Aorta (tissue), 5 donors: ENCODE measurements at places on chromosomes 1 and 21.

DNA sequence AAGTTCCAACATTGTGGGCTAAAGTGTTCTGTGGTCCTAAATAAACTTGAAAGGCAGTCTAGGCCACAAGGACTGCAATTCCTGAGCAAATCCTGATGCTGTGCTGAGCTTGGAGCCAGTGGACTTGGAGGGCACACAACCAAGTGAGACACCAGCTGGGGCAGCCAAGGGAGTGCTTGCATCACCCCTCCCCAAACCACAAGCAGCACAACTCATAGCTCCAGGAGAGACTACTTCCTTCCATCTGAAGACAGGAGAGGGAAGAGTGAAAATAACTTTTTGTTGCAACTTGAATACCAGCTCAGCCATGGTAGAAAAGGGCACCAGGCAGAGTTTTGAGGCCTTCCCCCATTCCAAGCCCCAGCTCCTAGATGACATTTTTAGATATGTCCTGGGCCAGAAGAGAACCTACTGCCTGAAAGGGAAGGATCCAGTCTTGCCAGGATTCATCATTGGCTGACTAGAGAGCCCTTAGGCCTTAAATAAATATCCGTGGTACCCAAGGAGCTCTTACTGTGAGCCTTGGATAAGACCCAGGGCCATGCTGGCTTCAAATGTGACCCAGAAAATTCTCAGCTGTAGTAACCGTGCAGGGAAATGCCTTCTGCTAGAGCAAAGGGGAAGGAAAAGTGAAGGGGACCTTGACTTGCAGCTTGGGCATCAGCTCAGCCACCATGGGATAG lies 35.4 kb upstream of the LRRC8B start:
- DNase-seq, result no peak

- no peak for DNase-seq
Observed at GRCh38 chr1:159600894-159601293, 13.3 kb downstream of the APCS start.

- no peak for DNase-seq
Observed at GRCh38 chr1:32910319-32910718, 9.1 kb upstream of the TMEM54 start.

DNA sequence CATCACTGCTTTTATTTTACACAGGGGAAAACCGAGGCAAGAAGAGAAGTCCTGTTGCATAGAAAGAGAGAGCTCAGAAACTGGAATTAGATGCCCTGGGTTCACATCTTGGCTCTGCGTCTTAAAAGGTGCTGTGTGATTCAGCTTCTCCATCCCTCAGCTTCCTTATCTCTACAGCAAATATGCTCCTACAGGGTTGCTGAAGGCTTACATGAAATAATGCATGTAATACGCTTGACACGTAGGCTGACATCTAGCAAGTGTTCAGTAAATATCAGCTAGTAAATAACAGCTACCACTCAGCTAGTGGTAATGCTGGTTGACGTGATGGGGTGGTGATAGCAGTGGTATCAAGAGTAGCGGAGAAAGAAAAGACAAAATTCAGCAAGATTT lies 77.1 kb upstream of the CD55 start:
- DNase-seq, result no peak

DNA sequence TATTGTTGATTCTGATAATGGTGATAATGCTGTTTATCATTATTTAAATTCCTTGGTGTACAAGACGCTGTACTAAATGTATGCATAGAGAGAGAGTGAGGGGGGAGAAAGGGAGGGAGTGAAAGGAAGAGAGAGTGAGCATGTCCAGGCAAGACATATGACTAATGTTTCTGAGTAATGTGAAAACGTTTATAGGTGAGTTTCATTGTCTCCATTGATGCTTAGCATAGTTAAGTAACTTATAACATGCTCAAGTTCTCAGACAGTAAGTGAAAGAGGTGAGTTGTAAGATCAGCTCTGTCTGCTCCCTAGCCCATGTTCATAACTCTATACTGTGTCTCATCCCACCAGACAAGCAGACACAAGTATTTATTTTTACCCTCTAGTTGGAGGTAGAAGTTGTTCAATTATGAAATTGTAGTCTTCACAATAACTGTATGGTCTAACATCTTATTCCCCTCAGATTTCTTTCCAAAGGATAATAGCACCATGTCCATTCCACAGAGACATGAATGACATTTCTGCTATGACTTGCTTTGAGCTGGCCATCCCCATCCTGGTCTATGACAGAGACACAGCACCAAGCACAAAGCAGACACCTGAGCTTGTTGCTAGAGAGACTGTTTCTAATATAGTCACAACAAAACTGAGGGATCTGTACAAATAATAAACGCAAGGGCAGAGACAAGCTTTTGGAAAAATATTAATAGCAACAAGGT lies 285.1 kb downstream of the CACNA1E start:
- DNase-seq, result no peak

- peak; percentile 82 for DNase-seq
Observed at GRCh38 chr1:41242342-41243078, 404 bp upstream of the SCMH1 start.

DNA sequence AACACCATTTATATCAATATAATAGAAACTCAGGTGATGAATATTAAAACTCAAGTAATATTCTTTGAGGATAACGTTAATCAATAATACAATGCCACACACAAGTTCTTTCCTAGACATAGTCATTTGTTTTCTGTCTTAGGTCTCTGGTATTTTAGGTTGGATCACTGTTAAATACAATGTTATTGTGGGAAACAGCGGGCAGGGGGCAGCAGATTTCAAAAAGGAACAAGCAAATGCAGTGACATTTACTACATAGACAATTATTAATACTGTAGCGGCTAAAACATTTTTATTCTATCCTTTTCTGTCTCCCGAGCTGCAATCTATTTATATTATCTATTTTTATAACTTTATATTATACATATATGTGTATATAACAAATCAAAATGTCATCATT lies 186.4 kb upstream of the ZNHIT6 start:
- no peak for DNase-seq

DNA sequence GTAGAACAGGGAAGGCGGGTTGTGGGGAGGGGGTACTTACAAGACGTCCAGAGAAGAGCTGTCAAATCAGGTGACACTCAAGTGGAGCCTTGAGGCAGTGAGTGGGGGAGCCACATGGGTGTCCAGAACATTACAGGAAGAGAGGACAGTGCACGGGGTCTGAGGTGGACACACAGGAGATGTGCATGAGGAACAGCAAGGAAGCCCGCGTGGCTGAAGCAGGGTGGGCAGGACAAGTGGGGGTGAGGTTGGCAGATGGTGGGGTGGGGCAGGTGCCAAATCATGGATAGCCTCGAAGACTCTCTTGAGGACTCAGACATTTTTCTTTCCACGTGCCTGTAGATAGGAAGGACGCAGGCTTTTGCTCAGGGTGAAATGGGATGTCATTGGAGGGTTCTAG lies 921 bp downstream of the SMPDL3B start:
- DNase-seq, result peak; percentile 70

DNA sequence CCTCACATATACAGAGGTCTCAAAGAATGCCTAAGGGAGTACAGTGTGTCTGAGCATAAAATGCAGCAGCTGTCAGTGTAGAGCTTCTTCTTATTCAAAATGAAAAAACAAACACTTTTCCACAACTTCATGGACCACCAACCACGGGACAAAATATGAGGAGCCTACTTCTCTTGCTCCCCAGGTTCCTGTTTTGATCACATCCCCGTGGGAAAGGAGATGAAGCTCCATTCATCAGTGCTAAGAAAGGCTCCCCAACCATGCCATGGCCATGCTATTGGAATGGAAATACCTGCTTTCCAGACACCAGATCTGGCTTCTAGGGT lies 383 bp downstream of the CD48 start:
- DNase-seq, result no peak

DNA sequence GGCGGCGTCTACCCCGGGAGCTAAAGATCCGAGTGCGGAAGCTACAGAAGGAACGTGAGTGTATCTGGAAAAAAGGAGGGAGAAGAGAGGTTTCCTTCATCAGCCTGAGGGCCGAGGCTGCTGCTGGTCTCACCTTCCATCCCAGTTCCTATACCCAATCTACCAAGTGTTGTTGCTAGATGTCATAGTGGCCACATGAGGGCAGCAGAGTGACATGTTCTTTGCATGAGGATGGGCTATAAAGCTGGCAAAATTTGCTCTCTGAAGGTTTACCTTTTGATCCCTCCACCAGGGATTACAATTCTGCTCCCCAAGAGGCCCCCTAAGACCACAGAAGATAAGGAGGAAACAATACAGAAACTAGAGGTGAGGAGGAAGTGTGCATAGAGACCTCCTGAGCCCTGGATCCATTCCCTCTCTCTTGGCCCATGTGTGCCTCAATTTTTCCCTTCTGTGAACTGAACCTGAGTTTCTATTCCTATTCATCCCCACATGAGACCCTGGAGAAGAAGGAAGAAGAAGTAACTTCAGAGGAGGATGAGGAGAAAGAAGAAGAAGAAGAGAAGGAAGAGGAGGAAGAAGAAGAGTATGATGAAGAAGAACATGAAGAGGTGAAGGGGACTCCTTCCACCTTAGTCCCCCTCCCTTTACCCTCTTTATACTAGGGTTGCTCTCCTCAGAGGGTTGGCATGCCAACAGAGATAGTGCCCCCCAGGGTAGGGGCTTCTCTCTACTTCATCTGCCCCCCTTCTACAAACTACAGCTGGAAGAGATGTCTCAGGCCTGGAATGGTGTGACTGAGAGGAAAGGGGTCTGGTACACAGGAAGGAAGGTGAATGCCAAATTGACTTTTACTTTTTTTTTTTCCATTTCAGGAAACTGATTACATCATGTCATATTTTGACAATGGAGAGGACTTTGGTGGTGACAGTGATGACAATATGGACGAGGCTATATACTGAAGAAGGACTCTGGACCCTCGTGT lies 13.3 kb downstream of the POLR3GL start:
- DNase-seq, result peak; percentile 82

GRCh38 chr1:20725189-20726117 lies 7.0 kb downstream of the SH2D5 start:
- peak; percentile 66 for DNase-seq

DNA sequence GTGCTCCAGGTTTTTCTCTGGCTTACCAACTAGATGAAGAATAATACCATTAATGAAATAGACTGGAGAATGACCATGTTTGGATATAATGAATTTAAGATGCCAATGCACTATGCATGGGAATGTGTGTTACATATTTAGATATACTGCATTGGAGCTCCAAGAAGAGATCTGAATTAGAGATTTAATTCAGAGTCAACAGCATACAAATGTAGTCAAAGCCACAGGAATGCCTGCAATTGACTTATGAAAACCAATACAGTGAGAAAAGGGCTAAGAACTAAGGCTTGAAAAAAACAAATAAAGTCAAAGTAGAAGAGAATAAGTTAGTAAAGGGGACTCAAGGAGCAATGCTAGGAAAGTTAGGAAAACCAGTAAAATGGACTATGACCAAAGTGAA lies 59.1 kb downstream of the USP24 start:
- no peak for DNase-seq

GRCh38 chr21:37074546-37074945 lies 1.5 kb downstream of the TTC3 start:
- DNase-seq, result no peak

DNA sequence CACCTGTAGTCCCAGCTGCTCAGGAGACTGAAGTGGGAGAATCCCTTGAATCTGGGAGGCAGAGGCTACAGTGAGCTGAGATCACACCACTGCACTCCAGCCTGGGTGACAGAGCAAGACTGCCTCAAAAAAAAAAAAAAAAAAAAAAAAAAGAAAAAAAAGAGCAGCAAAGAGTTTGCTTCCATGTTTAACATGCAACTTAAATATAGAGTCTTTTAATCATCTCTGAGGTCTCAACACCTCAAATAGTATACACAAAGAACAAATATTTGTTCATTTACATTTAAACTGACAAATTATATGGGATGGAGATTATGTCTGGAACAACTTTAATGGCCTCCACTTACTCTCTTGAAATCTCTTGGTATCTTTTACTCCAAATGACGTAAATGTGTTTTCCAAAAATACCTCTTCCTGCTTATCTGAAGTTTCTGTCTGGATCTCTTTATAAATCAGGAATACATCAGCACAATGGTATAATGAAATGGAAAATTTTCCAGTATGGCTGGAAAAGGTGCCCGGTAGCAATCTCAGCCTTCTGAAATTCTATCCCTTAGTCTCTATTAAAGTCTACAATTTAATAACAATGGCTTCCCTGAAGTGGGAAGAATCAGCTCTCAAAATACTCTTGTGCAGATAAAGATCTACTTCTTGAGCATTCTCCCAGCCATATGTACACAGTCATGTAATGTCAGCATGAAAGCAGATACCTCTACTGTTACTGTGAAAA lies 258.5 kb downstream of the OMA1 start:
- DNase-seq, result no peak

DNA sequence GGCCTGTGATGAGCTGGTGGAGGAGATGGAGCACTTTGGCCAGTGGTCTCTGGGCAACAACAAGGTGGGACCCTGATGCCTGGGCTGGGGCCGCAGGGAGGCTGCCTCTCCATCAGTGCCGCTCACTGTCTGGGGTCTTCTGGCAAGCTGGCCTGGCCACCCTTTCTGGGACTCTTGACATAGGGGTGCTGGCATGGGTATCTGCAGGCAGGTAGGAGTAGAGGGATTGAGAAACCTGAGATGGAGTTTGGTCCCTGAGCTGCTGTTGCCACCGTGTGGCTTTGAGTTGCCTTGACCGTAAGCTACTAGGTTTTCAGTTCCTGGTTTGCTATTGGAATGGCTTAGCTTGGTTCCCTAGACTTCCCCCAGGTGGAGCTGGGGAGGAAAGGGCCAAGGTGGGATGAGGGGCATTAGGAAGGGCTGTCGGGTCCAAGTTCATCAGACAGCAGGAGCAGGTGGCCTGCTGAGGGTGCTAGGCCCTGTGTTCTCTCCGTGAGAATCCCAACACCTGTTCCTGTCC lies 13.2 kb upstream of the MFN2 start:
- DNase-seq, result no peak

DNA sequence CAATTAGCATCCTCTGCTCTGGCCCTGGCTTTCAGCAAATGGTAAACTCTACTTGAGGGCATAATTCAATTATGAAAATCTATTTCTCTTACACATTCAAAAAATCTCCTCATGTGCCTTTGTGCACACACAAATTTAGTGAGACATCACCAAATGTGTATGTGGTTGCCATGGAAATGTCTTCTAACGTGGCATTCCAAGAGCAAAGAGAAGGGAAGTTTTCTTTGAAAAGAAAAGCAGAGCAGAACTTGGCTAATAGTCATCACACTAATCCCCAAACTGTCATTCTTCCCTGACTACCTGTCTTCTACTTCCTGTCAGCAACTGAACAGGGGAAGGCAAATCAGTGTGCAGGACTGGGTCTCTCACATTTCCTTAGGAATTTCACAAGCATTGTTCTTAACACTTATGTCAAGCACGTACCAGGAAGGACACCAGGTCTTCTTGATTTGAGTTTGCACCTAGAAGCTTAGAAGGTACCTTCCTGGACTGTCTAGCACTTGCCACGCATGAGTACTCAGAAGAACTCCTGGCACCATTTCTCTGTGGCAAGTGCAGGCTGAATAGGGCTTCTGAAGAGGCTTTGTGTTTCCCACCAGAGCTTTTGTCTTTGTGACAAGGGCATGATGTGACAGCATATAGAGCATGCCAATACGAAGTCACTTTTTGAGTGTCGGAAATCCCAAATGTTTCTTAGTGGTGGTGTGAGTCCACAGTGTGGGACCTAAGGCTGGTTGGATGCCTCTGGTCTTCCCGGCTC lies 32.3 kb downstream of the MAN1C1 start:
- no peak for DNase-seq

GRCh38 chr1:76232666-76233065 lies 158.1 kb downstream of the ST6GALNAC3 start:
- DNase-seq, result no peak
